ENCODE measurements at places on chromosomes 13 and 19.

DNA sequence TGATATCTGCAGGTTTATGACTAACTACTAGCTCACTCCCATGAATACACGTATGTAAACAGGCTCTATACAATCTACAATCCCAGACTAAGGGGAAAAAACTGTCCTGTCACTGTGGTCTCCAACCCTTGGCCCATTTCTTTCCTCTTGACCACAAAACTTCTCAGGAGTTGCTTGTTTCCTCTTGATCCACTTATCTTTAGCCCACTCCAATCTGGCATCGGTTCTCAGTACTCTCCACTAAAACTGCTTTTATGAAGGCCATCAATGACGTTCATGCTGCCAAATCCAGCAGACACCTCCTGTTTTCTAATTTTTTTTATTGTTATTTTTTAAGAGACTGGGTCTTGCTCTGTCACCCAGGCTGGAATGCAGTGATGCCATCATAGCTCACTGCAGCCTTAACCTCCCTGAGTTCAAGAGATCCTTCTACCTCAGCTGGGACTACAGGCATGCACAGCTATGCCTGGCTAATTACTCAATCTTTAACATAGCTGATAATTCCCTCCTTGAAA lies 31.9 kb upstream of the USPL1 start:
- no peak for DNase-seq

DNA sequence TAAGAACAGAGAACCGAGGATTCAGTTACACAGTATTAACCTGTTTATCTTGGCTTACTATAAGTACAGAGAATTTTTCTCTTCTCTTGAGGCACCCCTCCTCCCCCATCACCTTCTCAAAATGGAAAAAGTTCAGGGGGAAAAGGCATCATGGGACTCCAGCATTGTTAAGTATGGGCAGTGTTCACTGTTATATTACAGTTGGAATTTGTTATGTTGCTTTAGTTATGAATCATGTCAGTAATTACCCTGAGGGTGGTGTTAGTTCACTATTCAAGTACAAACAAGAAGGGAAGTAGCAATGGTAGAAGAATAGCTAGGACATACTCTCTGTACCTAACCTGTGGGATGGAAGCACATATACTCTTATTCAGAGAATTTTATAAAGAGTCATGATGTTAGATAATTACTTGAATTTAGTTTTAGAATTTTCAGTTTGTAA lies 12.0 kb downstream of the LPAR6 start:
- DNase-seq: no peak

DNA sequence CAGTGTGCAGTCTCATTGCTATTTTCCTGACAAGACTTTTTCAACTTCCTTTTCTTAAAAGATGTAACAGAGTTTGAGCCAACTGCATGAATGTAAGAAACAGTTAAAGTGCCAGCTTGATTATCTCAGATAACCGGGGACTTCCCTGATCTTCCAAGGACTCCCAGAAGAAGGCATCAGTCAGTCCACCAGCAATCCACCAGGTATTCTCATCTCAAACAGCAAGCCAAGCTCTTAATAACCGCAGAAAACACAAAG lies 350.1 kb downstream of the LIG4 start:
- no peak for DNase-seq

DNA sequence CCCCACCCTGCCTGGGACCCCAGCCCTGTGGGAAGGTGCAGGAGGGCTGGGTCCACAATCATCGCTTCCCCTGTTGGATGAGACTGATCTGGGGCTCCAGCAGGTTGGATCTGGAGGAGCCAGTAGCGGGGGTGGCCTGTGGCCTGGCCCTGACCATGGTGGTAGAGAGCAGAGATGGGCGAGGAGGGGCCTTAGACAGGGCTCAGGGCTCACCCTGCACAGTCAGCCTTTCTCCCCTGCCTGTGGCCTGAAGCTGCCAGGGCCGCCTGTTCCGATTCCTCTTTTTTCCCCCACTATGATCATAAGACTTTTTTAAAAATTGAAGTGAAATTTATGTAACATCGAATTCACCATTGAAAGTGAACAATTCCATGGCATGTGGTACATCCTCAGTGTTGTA lies 18.2 kb downstream of the SIN3B start:
- no peak for DNase-seq

GRCh38 chr13:102980331-102980982 lies 85.8 kb downstream of the SLC10A2 start:
- DNase-seq: no peak

GRCh38 chr19:40321566-40322270 lies 26.5 kb downstream of the C19orf47 start:
- DNase-seq: no peak

- no peak for DNase-seq
Measured at GRCh38 chr13:28597641-28598040, 61.3 kb upstream of the POMP start.

GRCh38 chr13:98585398-98585754 lies 8.5 kb upstream of the STK24 start:
- DNase-seq: no peak

DNA sequence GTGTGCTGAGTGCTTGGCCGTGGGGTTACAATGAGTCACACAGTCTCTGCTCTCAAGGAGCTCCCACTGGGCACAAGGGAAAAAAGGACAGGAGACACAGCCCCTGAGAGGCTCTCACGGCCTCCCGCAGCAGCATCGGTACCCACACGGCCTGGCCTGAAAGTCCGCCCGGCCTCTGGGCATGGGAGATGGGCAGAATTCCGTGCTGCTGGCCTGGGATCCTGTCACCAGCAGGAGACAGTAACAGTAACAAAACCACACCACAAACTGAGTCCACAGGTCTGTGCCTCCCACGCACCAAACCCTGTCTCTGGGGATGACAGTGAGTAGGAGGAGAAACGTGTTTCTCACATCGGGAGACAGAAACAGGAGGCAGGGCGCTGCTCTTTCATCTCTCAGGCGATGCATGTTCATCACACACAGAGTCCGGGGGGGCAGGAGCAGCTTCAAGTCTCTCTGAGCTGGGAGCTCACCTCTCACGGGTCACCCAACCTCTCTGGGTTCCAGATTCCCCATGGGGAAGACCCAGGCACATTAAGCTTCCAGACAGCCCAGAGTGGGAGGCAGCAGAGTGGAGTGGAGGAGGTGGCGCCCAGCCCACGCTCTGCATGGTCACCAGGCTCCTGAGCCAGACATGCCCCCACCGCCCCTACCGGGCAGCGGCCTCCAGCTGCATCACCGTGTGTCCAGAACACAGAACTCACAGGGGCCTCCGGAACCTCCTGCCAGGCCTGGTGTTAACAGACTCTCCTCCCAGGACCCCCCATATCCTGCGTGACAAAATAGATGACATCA lies 124.7 kb upstream of the VSTM2B start:
- DNase-seq: no peak

GRCh38 chr13:94009701-94010100 lies 469.8 kb downstream of the DCT start:
- no peak for DNase-seq

DNA sequence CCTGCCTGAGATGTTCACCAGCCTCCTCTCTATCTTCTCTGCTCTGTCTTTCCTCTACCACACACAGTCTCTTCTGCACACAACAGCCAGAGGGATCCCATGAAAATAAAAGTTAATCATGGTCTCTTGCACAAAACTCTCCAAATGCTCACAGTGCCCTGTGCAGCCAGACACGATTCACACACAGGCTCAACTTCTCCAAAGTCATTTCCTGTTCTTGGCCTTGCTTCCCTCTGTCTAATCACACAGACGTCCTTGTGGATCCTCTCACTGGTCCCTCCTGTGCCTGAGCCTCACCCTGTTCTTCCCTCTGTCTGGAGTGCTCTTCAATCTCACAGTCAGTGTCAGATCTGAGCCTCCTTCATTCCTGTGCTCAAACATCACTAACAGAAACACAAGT lies 7.8 kb downstream of the SIGLEC12 start:
- DNase-seq: no peak

DNA sequence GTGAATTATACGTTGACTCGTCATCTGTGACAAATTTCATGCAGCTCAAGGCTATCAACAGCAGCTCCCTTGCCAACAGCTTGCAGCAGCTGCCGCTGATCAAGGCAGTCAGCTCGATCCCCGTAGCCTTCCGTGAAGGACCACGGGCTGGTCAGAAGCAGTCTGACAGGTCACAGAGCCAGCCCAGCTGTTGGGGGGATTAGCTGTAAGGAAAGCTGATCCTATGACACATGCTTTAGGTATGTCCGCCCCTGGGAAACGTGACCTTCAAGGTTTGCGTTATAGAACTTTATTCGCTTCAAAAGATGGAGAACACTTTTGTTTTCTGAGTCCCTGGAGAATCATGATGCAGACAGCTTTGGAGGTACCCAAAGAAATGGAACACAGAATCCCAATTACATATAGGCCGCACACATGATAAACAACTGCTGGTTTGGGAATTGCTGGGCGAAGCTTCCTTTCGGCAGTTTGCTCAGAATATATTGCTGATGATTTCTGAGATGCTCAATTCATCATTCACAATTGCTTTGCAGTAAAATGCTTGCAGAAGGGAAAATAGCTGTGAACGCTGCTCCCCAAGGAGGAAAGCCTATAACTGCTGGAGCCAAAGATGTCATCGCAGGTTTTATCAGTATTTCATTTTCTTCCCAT lies 62.6 kb upstream of the USP29 start:
- DNase-seq: no peak

DNA sequence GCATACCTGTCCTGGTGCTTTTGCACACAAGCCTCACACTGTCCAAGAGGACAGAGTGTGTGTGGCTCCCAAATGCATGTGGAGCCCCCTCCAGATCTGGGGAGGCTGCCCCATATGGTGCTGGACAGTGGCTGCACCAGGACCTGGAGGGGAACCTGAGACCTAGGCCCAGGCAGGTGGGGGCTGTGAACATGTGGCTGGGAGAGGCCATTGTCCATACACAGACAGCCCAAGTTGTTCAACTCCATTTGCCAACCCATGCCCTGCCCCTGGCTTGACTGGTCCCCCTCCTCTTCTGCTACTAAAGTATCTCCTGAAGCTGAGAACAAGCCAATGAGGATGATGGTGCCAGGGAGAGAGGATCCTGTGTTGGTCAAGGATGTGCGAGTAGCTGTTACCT lies 94.0 kb downstream of the ING1 start:
- no peak for DNase-seq
